Astrocyte of the spinal cord (primary cell): ENCODE measurements at places on chromosomes 11 and 22.

GRCh38 chr22:27751277-27752070 lies 50.1 kb downstream of the MN1 start:
- DNase-seq, result no peak

DNA sequence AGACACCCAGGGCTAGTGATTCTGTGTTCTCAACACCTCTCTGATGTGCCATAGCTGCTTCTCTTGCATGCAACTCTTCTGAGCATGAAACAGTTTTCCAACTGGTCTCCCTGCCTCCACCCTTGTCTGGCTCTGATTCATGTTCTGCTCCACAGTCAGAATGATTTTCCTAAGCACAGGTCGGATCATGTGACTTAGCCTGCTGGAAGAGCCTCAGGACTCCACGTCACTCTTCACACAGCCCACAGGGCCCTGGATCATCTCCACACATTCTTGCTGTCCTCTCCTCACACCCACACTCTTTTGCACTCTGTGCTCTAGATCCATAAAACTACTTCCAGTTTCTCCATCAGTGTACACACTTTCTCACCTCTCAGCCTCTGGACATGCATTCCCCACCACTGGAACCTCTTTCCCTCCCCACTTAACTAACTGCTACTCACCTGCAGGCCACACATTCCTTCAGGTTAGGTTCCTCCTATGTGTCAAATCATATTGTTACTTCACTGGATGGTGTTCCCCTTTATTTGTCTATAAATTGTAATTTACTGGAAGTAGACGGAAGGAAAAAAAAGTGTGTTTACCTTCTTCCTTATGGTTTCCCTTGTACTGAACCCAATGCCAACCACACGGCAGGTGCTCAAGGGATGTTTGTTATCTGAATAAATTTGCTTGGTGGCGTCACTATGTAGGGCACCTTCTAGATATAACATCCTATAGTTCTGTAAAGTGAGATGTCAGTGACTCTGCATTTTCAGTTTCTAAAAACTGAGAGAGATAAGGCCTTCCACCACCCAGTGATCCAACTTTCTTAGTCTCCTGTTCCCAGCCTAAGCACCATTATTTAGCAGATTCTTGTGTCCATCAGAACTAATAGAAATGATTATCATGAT lies 133.7 kb downstream of the ETS1 start:
- peak; percentile 94 for DNase-seq

- DNase-seq, result no peak
Observed at GRCh38 chr11:5625281-5625680, 480 bp downstream of the TRIM34 start.

- no peak for DNase-seq
Observed at GRCh38 chr22:46679706-46680269, 58.3 kb downstream of the CERK start.

DNA sequence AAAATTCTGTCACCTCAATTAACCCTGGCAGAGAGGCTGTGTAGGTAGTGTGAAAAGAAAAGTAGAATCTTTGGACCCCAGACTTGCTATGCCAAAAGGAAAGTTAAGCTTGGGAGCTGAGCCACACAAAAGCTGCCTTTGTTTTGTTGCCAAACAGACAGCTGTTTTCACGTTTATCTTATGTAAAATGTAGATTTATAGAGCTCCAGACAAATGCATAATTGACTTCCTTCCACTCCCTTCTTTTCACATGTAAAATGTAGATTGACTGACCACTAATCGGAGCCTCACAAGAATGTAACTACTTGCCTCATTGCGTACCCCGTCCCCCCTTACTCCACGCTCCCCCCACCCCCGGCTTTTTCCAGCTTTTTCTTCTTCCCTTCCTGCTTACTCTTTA lies 2302.2 kb upstream of the RAG2 start:
- no peak for DNase-seq

DNA sequence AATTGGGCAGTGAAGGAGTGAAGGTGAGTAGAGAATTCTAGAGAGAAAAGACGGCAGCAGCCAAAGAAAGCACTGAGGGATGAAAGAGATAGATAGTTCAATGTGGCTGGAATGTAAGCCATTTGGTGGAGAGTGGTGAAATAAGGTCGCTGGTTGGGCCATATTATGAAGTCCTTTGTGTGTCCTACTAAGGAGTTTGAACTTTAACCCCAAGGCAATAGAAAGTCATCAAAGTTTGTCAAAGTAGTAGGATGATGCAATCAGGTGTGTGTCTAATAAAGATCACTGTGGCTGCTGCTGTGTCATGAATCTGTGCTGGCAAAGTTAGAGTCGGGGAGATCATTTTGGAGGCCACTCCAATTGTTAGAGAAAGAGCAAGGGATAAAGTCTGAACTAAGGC lies 18.7 kb downstream of the RNF121 start:
- no peak for DNase-seq

- DNase-seq, result no peak
Observed at GRCh38 chr11:64178203-64178602, 7.8 kb upstream of the STIP1 start.

GRCh38 chr11:12084256-12084655 lies 26.1 kb upstream of the MICAL2 start:
- no peak for DNase-seq

GRCh38 chr22:31526270-31526669 lies 29.9 kb downstream of the SFI1 start:
- no peak for DNase-seq

DNA sequence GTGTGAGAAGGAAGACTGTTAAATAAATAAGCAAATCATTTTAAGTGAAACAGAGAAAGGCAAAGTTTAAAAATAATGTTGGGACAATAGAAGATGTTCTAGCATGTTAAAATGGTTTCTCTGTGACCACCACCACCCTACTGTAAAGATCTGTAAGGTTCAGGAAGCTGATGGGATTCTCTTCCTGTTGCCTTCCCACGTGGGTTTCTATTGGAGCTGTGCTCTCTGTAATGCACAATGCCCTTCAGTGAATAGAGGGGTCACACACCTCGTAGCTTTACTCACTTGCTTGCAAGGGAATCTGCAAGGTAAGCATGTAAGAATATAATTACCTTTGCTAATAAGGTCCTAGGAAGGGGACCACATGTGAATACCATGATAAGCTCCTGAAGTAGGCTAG lies 170.5 kb downstream of the CASP12 start:
- no peak for DNase-seq

GRCh38 chr11:44046182-44046581 lies 1.6 kb upstream of the ACCSL start:
- no peak for DNase-seq

DNA sequence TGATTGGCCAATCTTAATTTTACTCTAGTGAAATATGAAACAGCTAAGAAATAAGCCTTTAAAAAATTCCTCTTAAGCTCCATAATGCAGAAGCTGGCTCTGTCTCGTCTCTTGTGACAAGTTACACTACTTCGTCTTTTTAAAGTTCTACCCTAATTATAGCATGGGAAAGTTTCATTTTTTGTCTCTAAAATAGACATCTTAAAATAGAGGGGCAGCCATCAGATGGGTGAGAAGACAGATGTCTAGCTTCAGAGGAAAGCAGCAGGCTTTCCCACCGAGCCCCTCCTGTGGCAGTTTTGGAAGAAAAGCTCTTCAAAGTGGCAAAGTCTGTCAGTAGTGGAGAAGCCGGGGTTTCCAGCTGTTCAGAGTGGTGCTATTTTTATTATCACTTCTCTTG lies 39.5 kb downstream of the XRRA1 start:
- DNase-seq, result no peak

GRCh38 chr22:43826142-43827002 lies 14.3 kb upstream of the EFCAB6 start:
- peak; percentile 86 for DNase-seq

- DNase-seq, result no peak
Observed at GRCh38 chr22:38017939-38018885, 33.9 kb upstream of the SOX10 start.

GRCh38 chr22:30314915-30315314 lies 11.8 kb downstream of the TBC1D10A start:
- no peak for DNase-seq

GRCh38 chr11:61126256-61126655 lies 24.0 kb downstream of the CD5 start:
- no peak for DNase-seq

DNA sequence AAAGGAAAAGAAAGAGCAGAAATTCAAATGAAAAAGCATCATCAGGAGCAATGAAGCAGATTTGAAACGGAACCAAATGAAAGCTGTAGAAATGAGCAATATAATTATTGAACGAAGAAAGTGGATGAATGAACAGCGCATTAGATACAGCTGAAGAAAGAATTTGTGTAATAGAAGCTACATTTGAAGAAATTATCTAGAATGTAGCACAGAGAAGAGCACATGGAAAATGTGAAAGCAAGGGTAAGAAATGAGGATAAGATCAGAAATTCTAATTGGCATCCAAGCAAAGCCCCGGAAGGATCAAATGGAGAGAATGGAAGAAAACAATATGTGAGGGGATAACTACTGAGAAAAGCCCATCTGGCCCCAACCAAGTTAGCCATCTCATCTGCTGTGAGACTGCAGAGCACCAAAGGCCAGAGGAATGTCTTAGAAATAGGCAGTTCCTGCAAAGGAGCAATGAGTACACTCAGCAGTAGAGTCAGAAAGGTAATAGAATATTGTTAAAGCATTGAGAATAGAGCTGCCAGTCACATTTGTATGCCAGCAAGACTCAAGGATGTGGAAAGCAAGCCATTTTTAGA lies 51.9 kb downstream of the MED15 start:
- no peak for DNase-seq

DNA sequence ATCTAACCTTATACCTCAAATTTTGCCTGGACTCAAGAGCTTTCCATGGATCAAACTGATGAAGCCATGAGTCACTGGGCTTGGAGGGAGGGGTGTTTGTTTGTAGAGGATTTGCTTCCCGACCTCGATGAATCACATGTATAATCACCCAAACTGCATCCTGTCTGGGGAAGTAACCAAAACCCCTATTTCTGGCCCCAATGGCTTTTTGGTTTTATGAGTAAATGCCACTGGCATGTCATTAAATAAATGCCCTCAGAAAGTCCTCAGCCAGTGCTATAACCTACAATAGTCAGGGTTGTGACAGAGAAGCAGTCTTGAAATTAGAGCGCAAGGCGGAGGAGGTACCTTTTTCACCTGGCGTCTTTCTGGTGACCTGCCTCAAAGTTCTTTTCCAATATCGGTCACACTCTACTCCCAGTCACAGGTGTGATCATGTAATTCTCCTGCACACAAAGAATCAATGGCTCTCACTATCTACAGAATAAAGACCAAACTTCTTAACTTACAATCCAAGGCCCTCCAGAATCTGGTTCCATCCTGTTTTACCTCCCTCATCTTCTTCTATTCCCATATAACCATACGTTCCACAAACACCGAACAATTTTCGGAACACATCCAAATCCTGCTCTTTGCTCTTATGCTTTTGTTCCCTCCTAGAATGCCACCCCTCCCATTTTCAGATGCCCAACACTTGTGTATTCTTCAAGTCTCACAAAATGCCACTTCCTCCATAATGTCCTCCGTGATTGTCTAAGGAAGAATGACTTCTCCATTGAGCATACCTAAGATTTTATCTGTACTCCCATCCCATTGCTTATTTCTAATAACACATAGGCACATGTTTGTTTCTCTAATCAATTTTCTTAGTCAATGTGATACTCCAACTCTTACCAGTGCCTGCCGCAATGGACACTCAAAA lies 81.3 kb upstream of the BLID start:
- peak; percentile 98 for DNase-seq

GRCh38 chr11:132424433-132424832 lies 1054.0 kb downstream of the NTM start:
- DNase-seq, result no peak

- DNase-seq, result no peak
Observed at GRCh38 chr11:69669486-69669885, 5.7 kb downstream of the LTO1 start.

GRCh38 chr11:118042141-118042540 lies 34.7 kb upstream of the TMPRSS4 start:
- no peak for DNase-seq

DNA sequence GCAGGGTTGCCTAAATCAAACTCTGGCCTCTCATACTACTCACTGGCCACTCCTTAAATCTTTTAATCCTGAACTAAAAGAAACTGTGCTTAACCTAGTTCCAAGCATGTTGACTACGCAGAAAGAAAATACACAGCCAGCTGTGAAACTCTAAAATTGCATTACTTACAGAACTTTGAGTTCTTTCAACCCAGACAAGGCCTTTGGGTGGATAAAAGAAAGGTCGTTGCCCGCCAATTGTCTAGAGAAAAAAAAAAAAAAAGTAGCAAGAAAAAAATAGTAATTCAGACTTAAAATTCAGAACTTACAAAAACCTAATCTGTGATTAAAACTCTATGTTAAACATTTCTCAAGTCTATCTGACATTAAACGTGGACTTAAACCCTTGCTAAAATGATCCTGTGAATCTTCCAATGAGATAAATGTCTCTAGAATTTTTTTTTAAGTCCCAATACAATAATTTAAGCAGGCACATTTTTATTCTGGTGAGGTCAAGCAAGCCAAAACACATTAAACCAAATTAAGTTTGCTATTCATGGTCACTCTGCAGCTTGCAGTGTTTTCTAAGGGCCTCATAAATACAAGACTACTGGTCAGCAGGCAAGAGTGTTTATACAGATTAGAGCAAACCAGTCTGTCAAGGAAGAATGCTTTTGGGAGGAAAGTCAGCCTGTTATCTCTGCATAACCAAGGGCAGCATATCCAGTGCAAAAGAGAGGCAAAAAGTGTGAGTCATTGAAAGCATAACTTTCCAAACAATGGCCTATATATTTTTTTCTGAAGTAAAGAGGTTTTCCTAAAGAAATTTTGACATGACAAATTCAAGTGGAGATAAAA lies 29.5 kb upstream of the CCDC34 start:
- DNase-seq, result peak; percentile 73

- no peak for DNase-seq
Observed at GRCh38 chr11:67253872-67254624, 12.2 kb upstream of the GRK2 start.

GRCh38 chr11:23865341-23865975 lies 631.4 kb upstream of the LUZP2 start:
- DNase-seq, result peak; percentile 32

DNA sequence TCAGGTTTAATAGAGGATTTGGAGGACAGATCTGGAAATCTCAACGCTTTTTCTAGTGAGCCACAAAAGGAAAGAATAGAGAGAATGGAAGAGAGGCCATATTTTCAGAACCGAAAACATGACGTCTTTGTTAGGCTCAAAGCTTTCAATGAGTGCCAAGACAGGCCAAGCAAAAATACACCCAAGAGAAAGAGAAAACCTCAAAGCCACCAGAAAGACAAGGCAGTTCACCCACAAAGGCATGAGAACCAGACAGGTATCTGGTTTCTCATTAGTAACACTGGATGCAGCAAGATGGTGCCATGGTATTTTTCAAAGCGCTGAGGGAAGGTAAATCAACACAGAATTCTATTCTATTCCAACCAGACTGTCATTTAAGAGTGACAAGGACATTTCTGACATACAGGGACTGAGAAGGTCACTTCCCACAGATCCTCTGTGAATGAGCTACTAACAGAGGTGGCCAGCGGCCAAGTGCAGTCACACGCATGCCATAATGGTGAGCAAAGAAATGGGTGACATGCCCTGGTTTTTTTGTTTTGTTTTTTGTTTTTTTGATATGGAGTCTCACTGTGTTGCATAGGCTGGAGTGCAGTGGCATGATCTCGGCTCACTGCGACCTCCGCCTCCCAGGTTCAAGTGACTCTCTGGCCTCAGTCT lies 41.9 kb downstream of the TOLLIP start:
- no peak for DNase-seq

GRCh38 chr11:78991681-78992080 lies 417.0 kb upstream of the NARS2 start:
- DNase-seq, result no peak

- no peak for DNase-seq
Observed at GRCh38 chr22:25404556-25404927, 159.9 kb upstream of the GRK3 start.

- DNase-seq, result peak; percentile 65
Observed at GRCh38 chr22:17734187-17734586, 40.1 kb downstream of the BID start.

GRCh38 chr11:8356721-8357504 lies 93.2 kb upstream of the LMO1 start:
- no peak for DNase-seq
